ENCODE measurements at places on chromosomes 11 and 22.

DNA sequence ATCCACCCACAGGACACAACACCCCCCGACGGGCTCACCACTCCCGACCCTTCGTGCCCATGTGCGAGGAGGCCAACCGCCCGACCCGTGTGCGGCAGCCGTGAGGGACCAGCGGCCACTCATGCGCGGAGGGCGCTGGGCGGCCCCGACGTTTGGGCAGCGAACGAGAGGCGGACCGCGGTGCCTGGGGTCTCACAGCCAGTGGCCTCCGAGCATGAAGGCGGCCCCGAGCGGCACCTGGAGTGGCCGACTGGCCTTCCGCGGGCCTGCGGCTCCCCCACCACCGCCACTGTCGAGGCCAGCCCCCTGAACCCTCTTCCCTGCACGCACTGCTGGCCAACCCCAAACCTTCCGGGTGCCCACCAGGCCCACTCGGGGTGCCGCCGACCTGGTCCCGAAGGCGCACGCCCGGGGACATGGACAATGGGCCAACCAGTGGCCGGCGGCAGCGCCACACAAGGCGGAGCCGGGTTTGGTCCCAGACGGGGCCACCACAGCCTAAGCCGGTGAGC lies 4274.9 kb upstream of the OR11H1 start:
- DNase-seq: no peak

DNA sequence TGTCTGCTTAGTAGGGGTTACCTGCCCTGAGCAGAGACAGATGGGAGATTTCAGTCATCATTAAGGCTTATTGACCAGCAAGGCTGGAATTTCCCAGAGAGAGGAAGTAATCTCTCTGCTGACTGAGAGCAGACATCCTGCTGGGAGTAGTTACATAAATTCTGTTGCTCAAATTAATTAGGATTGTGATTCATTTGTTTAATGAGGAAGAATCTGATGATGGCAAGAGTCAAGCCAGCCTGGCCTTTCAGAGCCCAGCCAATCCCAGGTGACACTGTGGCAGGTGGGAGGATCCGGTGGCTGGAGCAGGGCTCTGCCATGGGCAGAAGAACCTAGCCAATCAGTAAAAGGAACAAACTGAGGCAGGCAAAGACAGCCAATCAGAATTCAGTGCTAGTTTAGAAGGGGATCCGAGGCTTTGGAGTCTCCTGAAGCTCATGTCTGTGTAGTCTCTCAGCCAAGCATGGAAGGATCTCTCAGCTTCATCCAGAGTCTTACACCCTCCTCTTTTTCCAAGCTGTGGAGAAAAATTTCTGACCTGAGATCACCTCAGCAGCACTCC lies 61.2 kb upstream of the CHST1 start:
- no peak for DNase-seq

DNA sequence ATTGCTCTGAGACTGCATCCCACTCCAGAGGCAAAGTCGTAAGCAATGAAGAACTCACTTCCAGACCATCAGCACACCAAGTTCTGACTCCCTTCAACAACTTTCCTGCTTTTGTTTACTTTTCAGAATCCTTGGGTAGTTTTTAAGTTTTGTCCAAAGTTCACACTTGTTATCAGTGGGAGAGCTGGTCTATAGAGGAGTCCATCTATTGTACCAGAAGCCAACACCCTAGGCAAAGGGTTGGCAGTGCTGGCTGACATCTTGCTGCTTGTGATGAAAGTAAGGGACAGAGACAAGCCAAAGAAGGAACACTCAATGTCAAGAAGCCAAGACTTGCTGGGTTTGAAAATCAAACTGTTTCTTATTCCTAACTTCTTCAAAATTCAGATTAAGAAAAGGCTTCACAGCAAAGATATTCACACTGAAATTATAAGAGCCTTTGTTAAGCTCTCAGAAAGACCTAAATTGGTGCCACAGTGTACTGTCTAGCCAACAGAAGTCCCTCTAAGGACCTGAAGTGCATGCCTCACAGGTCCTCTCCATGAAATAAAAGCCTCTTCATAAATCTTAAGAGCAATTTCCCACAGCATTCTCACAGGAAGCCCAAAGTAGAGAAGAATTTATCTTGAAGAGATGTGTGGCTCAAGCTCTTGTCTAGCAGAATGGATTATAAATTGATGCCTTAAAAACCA lies 21.5 kb upstream of the LINC01488 start:
- no peak for DNase-seq

GRCh38 chr11:123429336-123429735 lies 733 bp upstream of the GRAMD1B start:
- DNase-seq: no peak

GRCh38 chr11:44950625-44951476 lies at the start of gene TP53I11:
TSS of gene TP53I11 (minus strand) at chr11:44950883. CDS start at chr11:44938335, 12,548 bp downstream.
- DNase-seq: peak; percentile 36

DNA sequence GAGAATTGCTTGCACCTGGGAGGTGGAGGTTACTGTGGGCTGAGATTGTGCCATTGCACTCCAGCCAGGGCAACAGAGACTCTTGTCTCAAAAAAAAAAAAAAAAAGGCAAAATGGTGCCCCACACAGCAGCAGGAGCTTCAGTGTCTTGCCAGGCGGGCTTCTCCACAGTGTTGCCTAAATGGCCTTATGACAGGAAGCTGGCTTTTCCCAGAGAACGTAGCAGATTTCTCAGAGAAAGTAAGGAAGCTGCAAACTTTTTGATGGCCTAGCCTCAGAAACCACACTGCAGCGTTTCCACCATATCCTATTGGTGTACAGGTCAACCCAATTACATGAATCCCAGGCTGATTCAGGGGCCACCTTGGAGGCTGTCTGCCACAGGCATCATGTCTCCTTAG lies 12.7 kb upstream of the SPDYC start:
- DNase-seq: no peak

GRCh38 chr11:114031246-114031966 lies 28.1 kb upstream of the ZBTB16 start:
- DNase-seq: no peak

DNA sequence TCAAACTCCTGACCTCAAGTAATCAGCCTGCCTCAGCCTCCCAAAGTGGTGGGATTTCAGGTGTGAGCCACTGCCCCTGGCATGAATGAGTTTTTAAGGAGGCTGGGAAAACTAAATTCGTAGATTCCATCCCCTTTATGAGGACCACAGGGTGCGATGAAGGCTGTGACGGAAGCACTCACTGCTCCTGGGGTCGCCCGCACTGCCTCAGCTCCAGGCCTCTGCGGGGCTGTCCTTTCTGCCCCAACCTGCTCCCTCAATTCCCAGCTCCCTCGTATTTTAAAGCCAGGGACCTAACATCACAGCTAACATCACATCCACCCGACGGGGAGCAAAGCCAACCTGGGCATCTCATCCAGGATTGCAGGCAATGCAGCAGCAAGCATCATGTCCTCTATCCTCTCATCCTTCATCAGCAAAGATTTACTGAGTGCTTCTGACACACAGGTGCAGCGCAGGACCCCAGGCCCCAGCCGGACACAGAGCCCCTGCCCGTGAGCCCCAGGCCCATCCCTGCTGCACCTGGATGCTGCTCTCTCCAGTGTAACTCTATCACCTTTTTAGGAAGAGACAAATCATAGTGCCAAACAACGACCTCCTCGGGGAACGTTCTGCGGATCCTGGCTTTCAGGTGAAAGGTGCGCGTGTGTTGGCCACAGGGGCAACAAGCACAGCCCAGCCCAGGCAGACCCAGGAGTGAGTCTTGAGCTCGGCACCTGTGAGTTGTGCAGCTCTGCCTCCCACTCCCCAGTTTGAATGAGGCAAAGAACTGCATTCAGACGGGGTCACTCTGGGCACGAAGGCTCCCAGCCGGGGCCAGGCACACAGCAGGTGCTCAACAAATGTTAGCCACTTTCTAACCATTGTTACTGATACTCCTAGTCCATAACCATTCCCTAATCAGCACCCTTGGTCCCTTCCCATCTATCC lies 134.3 kb downstream of the CRYBB2 start:
- no peak for DNase-seq

- DNase-seq: no peak
Measured at GRCh38 chr11:539971-540481, 2.7 kb downstream of the LRRC56 start.

DNA sequence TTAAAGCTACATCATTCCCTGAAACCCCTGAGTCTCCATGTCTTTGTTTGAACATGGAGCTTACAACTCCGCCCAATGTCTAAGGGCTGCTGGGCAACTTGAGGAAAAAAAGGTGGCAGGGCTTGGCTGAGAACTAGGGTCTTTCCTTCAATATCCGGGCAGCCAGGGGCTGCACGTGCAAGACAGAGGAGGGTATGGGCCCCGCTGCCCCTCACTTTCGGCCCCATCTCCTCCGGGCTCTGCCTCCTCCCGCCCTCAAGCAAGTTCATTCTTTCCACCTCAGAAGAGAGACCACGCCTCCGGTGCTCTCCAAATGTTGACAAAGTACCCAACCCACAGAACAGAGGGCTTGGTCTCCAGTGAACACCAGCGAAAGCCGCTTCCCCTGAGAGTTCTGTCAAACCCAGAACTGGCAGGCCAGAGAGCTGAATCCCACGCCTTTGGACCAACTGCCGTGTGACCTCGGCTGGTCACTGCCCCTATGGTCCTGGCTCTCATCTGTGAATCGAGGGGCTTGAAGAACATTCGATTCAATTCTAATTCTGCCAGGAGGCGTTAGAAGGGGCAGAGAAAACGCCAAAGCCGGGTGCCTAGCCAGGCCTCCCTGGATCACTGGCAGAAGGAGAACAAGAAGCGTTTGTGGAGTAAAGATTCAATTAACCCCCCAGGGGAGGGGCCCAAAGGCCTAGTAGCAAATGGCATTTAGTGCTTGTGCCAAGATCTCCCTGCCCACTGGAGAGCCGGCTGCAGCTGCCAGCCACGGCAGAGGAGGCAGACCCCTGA lies 7.3 kb downstream of the PDGFB start:
- DNase-seq: no peak

DNA sequence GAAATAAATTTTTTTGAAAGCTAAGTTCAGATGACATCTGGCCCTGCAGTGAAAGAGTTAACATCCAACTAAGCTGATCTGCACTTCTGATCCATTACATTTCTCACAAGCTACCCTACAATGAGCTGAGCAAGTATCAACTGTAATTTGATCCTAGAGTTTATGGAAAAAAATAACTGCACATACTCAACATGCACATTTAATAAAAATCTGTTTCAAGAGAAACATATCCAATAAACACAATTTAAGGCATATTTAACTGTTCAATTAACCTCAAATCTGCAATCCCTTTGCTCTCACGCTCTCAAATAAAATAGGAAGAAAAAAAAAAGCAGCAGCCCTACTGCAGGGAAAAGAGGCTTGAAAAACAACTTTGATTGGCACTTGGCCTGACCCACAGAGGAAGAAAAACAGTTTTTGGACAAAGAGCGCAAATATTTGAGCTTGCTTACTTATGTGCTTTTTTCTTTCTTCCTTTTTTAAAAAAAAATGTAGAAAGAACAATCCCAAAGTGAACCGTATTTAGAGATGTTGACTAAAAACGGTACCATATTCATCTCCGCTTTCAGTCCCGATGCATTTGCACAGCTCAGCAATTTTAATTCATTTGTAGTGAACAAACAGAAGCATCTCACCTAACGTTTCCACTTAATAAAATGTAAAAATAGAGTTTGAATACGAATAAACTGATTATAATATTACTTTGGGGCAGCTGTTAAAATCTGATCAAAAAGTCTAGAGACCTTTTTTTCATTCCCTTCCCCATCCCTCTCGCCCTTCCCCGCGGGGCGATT lies 1.6 kb downstream of the SESN3 start:
- no peak for DNase-seq

GRCh38 chr11:100562128-100562527 lies 125.0 kb upstream of the ARHGAP42 start:
- no peak for DNase-seq

- no peak for DNase-seq
Measured at GRCh38 chr11:94028436-94028835, 7.3 kb downstream of the HEPHL1 start.

DNA sequence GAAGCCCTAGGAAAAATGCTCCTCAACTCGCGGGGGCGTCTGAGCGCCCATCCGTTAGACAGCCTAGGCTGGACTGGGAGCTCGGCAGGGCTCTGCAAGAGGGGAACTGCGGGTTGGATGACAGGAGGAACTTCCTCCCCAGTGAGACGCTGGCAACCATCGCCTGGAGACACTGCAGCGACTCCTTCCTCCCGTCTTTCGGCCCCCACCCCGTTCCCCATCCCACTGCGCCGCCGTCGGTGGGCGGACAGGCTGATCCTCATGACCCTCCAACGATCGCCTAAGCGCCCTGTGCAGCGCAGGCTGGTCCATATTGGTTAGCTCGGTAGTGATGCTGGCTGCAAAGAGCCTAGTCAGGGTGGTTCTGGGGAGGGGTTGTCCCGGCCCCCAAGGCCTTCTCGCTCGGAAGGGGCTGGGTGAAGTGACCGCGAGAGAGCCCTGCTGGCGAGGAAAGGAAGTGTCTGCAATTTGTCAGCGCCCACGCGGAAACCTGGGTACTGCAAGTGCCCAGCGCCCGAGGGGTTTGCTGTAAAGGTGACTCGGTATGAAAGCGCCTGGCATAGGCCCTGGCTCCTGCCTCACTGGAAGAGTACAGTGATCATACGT lies 638 bp downstream of the NRGN start:
- no peak for DNase-seq

DNA sequence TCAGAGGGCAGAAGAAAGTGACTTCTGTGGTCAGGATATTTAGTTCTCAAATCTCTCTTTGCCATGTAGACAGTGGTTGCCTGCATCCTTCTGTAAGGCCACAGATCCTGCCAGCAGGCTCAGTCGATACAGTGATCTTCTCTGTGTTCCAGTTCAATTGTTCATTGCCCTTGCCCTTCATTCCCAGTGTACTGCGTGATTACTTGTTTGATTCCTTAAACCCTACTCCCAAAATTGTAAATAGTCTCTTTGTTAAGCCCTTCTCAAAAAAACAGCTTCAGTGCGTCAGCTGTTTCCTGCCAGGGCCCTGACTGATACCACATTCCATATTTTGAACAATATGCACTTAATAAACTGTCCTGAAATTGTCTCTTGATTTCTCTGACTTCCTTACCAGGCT lies 9.3 kb upstream of the TYR start:
- DNase-seq: no peak

- no peak for DNase-seq
Measured at GRCh38 chr22:36385491-36386350, 2.0 kb downstream of the MYH9 start.

DNA sequence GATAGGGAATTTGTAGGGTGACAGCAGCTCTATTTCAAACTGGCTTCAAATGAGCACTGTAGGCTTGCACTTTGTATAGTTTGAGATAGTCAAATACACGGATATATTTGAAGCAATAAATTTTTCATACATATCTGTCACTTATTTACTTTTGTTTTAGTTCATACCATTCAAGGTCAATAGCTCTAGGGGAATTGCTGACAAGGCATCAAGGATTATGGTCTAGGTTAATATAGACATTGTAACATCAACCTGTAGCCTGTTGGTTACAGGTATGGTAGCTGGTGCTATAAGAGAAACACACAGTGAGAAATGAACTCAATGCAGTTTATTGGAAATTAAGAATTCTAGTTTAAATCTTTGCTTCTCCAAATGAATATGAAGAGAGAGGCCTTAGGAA lies 267.6 kb downstream of the SOX6 start:
- no peak for DNase-seq

DNA sequence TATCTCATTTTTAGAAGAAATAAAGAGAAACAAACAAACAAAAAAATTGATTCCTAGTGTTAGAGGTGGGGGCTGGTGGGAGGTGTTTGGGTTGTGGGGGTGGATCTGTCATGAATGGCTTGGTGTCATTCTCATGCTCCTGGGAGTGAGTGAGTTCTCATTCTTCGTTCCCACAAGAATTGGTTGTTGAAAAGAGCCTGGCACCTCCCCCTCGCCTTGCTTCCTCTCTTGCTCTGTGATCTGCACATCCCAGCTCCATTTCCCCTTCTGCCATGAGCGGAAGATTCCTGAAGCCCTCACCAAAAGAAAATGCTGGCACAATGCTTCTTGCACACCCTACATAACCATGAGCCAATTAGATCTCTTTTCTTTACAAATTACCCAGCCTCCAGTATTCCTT lies 277.8 kb downstream of the ST3GAL4 start:
- no peak for DNase-seq

All from hypothalamus (tissue), 51 donors.